ENCODE measurements at places on chromosomes 2 and 18. TPM values are rescaled to one million over a fixed set of nuclear protein-coding genes. Genes with fewer than 3 reads are reported as not detected.

DNA sequence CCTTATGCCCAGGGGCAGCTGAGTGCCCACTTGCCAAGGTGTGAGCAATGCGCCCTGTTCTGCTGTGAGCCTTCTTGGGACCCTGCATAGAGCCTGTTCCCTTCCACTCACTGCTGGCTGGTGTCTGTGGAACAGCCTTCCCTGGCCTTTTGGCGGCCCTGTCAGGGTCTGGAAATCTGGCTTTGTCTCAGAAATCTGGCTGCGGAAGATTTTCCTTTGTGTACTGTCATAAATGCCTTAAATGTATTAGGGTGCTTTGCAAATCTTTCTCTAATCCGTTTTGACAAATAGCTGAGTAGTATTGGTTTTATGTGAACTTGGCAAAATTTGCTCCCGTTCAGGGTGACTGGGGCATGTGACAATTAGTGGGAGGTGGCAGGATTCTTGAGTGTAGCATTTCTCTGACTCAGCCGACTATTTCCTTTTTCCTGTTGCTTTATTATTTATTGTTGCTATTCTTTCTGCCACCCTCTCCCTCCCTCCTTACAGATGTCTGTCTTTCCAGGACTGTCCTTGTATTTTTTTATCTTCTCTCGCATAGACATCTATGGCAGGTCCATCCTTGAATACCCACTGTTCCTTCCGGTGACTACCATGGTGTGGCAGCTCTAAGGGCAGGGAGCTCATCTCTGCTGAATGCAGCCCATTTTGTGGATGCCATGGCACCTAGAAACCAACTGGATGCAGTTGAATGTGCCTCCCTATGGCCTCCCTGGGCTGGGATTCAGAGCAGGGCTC, 41.8 kb downstream of the LDLRAD4 start:
- peak; percentile 50 for DNase-seq

DNA sequence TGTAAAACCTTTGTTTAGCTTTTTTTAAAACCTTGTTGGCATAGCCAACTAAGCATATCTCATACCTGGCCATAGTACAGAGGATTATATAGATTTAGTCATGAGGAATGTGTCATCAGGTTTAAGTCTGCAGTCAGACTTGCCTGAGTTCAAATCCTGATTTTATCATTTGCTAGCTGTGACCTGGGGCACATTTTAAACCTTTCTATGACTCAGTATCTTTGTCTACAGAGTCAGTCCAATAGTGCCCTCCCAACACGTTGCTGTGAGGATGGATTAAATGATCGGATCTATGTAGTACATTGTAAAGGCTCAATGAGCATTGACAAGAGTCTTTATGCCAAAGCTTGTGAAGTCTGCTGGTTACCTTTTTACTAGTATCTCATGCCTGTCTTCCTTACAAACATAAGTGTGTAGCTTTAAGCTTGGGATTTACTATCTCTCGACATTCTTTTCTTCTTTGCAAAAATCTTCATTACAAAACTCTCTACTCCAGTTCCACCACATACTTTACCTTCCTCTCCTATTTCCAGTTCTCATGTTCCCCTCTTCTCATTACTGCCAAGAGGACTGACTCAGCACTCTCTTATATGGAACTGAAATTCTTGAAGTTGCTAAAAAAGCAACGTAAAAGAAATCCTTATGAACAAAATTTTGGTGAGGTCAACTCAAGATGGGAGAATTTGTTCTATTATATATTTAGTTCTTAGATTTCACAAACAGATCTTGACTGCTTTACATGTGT, 68.1 kb upstream of the RBMS1 start:
- DNase-seq = no peak

GRCh38 chr2:27952070-27952469, 61.5 kb downstream of the BABAM2 start:
- no peak for DNase-seq

- DNase-seq = no peak
These were observed 552.0 kb upstream of the NRP2 start for GRCh38 chr2:205130111-205130829.

GRCh38 chr18:68402784-68403183, 312.1 kb downstream of the TMX3 start:
- DNase-seq = no peak

- no peak for DNase-seq
These were observed 43.5 kb upstream of the ELAC1 start for GRCh38 chr18:50924372-50924771.

DNA sequence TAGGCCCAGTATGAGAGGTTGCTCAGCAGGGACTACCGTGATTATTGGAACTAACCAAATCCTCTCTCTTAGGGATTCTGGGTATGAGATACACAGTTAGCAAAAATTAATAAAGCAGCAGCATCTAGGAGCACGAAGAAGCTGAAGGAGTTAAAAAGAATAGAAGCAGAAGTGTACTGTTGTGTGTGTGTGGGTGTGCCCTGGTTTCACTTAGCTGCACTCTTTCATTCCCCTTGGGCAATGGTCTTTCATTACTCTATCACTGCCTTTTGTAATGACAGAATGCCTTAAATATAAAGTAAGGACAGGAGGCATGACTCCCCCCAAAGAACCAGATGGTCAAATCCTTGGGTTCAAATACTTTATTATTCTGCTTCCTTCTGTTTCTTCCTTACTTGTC, 115.9 kb upstream of the CD302 start:
- no peak for DNase-seq

- DNase-seq = no peak
These were observed 4.1 kb downstream of the ABCG8 start for GRCh38 chr2:43842866-43843226.

DNA sequence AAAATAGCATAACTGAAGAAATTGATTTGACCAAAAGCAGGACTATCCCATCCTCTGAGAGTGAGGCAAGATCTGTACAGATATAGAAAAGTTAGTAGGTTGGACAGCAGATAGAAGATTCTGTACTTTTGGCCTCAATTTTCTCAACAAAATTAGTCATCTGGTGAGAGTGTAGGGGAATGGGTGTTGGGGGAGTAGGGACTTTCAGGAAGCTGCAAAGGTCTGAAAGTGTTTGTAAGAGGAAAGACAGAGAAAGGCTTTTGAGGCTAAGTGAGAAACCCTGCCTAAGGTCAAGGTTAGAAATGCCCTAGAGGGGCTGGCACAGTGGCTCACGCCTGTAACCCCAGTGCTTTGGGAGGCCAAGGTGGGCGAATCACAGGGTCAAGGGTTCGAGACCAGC, 40.3 kb downstream of the DAPL1 start:
- no peak for DNase-seq

GRCh38 chr2:2142345-2142744, 188.7 kb downstream of the MYT1L start:
- no peak for DNase-seq

DNA sequence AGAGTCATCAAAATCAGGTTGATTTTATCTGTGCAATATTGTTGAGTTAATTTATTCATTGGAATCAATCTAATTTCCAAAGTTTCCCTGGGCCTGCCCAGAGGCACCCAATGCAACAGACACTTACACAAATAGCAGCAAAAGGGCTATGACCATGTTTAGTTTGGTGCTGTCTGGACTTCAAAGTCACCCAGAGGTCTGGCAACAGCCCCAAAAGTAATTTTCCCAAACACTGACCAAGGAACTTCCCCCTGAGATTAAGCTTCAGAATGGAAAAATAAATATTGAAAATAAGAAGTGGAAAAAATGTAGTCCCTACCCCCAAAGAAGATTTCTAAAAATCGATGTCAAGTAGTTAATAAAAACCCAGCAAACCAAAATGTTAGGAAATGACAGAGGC, 70.9 kb upstream of the RNF152 start:
- no peak for DNase-seq

DNA sequence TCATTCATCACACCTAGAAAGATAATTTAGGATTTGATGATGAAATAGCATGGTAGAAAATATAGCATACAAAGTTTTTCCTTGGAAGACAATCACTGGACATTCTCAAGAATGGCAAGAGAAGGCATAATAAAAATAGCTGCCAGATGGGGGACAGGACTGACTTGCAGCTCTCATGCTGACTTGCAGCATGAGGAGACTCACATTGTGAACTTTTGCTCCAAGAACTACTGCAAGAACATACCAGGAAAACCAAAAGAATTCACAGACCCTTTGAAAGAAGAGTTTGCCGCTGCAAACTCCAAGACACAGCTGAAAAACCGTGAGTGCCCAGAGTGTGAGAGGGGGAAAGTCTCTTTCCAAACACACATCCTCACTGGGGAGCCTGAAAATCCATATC, 47.0 kb downstream of the CRYGD start:
- DNase-seq = no peak

GRCh38 chr18:62420151-62420512, 95.0 kb downstream of the TNFRSF11A start:
- no peak for DNase-seq

- no peak for DNase-seq
These were observed 25.0 kb upstream of the PDIA6 start for GRCh38 chr2:10837298-10838266.

- no peak for DNase-seq
These were observed 19.8 kb downstream of the SMIM21 start for GRCh38 chr18:75407468-75408437.

GRCh38 chr18:51316677-51317076, 119.2 kb upstream of the MEX3C start:
- DNase-seq = no peak

DNA sequence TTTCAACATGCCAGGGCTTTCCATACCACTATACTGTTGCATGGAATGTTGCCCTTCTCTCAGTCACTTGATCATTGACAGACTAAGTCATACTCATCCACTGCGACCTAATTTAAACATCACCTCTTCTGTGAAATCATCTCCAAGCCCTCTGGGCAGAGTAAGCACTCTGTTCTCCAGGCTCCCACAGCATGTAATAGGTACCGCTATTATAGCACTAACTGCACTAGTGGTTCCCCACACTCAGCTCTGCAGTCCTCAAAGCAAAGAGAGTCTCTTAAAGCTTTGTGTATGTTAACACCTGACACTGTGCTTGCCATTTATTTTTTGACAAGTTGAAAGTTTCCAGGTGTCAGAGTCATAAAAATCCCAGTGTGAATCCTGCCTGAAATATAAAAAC, 947.2 kb downstream of the ERBB4 start:
- DNase-seq = no peak

- DNase-seq = peak; percentile 94
These were observed at the start of gene VSNL1 for GRCh38 chr2:17540093-17540812. Gene VSNL1, plus strand, starts transcription at chr2:17540696. Its CDS starts 51,379 bp downstream, at chr2:17592075.

- no peak for DNase-seq
These were observed 185.1 kb upstream of the CNTNAP5 start for GRCh38 chr2:123840016-123840415.

Gene SULT1C2
- 1.5 TPM for total RNA-seq

Gene TXNDC2
- not detected for total RNA-seq

Gene OSR1
- 12.9 TPM for total RNA-seq

Gene INHA
- 0.10 TPM for total RNA-seq

Gene PLA2R1
- 11.3 TPM for total RNA-seq

Gene LYPD1
- 0.99 TPM for total RNA-seq

Gene SP5
- 1.8 TPM for total RNA-seq

Gene DSC3
- total RNA-seq = 226 TPM

Gene VIT
- total RNA-seq = 7.4 TPM

Gene LOXHD1
- total RNA-seq = 2.8 TPM
